ENCODE measurements at places on chromosomes 5 and 9. TPM values are rescaled to one million over a fixed set of nuclear protein-coding genes. Genes with fewer than 3 reads are reported as not detected.

GRCh38 chr5:120463991-120464626 is at the start of gene PRR16:
PRR16 (plus strand) TSS chr5:120464300.
- H3K4me1 ChIP-seq, result peaks cover 39% of the 10 kb centered on the region
- peak within 1 kb of the TSS; percentile 85 for H3K4me3 ChIP-seq
- H3K27me3 ChIP-seq, result no peaks in the 10 kb centered on the region

CDH9 gene
- total RNA-seq, result not detected

DNA sequence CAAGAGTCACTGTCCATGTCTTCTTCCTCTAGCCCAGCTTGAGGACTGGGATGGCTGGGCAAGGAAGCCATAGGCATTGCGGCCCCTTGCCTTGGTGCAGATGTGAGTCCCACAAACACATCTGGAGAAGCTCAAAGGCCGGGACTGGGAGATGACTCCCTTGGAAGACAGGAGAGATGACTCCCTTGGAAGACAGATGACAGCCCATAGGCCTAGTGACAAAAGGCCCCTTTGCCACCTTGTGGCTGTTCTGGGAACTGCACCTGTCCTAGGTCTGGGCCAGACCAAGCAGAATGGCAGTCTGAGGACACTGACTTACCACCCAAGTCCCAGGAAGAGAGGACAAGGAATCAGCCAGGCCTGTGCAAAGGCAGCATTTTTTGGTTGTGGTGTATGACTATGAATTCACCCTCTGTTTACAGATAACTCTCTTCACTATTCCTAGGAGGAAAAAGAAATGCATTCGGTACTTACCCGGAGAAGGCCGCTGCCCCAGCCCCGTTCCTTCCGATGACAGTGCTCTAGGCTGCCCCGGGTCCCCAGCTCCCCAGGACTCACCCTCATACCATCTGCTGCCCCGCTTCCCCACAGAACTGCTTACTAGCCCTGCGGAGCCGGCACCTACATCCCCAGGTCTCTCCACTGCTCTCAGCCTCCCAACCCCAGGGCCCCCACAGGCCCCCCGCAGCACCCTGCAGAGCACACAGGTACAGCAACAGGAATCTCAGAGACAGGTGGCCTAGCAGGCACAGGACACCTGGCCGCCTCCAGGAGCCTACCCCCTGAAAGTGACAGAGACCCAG is 30.8 kb downstream of the SKP1 start:
- no peak overlapping the region for H3K27ac ChIP-seq
- peaks cover 13% of the 10 kb centered on the region for H3K4me1 ChIP-seq
- no peak overlapping the region for H3K4me3 ChIP-seq
- DNase-seq, result peak; percentile 88
- H3K36me3 ChIP-seq, result peaks cover 80% of the 10 kb centered on the region
- no peaks in the 10 kb centered on the region for H3K27me3 ChIP-seq

GPR21 gene
- not detected for total RNA-seq

- no peaks in the 10 kb centered on the region for H3K27me3 ChIP-seq
- H3K4me3 ChIP-seq, result no peak overlapping the region
- peak overlapping the region; percentile 67 for H3K27ac ChIP-seq
- DNase-seq, result no peak
- peaks cover 13% of the 10 kb centered on the region for H3K36me3 ChIP-seq
Measured at GRCh38 chr5:103211576-103212561, 46.7 kb upstream of the MACIR start.

- H3K4me3 ChIP-seq, result no peak overlapping the region
- no peaks in the 10 kb centered on the region for H3K27me3 ChIP-seq
- no peaks in the 10 kb centered on the region for H3K36me3 ChIP-seq
- H3K4me1 ChIP-seq, result peaks cover 3% of the 10 kb centered on the region
Measured at GRCh38 chr5:95777441-95777840, 45.1 kb downstream of the GLRX start.

DNA sequence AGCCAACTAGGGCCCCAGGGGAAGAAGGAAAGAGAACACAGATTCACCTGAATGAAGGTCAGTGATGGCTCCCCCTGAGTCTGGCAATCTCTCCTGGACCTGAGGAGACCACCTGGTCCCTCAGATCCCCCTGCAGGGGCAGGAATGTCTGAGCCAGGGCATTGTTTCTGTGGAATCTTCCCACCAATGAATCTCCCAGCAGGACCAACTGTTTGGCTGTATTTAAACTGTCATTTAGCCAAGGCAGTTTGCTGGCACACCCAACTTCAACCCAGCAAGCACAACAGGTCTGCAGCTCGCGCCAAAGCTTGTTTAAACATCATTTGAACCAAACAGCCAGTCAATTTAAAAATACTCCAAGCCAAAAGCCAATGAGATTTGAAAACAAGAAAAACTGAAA is 92.6 kb downstream of the SH3TC2 start:
- peaks cover 12% of the 10 kb centered on the region for H3K36me3 ChIP-seq
- DNase-seq, result peak; percentile 49
- peaks cover 96% of the 10 kb centered on the region for H3K4me1 ChIP-seq
- no peaks in the 10 kb centered on the region for H3K27me3 ChIP-seq
- H3K4me3 ChIP-seq, result peak overlapping the region; percentile 26

PCDHB12 gene
- 2.3 TPM for total RNA-seq

MEGF10 gene
- total RNA-seq, result not detected

DNA sequence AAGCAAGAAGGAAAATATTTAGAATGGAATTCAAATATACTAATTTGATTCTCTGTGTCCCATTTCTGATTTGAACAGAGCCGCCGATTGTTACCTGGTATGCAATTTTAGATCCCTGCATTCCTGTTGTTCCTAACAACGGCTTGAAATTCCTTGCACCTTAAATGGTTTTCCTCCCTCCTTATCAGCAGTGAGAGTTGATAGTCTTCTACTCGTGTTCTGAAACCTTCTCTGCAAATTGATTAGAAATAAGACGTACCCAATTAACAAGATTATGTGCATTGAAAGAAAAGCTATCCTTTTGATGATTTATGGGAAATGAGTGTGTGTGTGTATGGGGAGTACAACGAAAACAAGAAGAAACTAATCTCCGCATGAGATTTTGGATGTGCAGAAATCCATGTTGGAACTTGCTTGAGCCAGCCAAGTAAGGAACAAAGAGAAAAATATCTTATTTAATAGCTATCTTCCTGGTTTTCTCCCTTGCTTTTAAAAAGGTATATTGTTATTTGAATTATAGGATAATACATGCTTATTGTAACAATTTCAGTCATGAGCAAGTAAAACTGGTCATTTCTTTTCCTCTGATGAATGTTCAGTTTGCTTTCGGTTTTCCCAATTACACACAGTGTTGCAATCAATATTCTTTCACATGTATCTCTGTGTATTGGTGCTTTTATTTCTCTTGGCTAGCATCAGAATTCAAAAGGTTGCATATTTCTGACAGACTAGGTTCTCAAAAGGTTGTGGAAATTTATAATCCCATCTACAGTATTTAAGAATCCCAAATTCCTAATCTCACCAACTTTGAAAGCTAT is 211.1 kb upstream of the ACTBL2 start:
- peaks cover 19% of the 10 kb centered on the region for H3K4me1 ChIP-seq
- peak; percentile 67 for DNase-seq
- peak overlapping the region; percentile 68 for H3K4me3 ChIP-seq
- H3K36me3 ChIP-seq, result no peaks in the 10 kb centered on the region
- H3K27ac ChIP-seq, result peak overlapping the region; percentile 58

DNA sequence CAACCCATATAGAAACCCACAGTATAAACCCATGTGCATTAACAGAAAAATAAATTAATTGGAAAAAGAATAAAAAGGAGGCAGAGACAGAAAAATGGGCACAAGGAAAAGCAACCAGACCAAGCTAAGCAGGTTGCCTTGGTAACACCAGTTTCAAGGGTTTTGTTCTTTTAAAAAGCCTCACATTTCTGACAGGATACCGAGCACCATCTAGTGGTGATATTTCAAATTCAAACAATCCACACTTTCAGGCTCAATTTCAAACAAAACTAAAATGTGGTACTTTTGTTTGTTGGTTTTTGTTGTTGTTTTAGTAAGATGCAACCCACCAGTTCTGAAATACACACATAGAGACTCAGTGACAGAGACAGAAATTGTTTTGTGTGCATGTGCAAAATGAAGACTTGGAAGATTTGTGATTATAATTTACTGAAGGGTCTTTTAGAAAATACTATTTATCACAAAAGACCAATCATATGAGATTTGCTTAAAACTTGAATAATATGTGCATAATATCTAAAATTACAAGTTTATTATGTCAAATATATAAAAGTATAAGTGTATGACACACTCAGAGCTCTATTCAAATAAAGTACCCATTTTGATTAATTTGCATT is 318.2 kb downstream of the SLCO4C1 start:
- no peak overlapping the region for H3K4me3 ChIP-seq
- no peaks in the 10 kb centered on the region for H3K36me3 ChIP-seq
- no peaks in the 10 kb centered on the region for H3K4me1 ChIP-seq
- DNase-seq, result peak; percentile 58
- peaks cover 27% of the 10 kb centered on the region for H3K27me3 ChIP-seq
- no peak overlapping the region for H3K27ac ChIP-seq

GRCh38 chr9:86257391-86257790 is 2.1 kb downstream of the C9orf153 start:
- no peaks in the 10 kb centered on the region for H3K36me3 ChIP-seq
- no peak overlapping the region for H3K27ac ChIP-seq
- H3K27me3 ChIP-seq, result no peaks in the 10 kb centered on the region

FST gene
- total RNA-seq, result 6.2 TPM

SHISAL2B gene
- total RNA-seq, result not detected

DNA sequence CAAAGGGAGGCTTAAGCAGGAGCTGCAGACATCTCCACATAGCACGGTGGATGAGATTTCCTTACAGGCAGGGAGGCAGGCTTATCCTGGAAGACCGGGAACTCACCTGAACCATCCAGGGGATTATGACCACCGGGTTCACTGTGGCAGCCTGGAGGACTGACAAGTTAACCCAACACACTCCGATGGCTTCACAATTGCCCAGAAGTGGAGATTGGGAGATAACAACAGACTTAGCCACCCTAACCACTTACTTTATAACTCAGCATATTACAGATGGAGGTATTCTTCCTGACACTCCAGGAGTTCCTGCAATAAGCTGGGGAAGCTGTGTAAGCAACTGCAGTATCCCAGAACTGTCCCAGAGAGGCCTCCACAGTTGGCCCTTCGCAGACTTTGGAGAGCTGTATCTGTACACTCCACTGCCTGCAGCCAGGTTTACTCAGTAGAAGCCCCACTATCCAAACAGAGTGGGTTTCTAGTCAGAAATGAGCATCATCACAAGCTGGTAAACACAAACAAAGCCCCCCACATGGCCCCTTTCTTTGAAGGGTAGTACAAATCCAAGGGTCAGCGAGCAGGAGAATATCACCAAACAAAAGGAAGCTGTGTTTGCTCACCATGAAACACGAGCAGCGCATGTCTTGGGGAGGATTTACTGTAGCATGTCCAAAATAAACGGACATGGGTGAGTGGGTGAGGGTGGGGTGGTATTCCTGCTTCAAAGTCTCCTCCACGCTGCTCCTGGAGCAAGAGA is 462.2 kb downstream of the RASEF start:
- no peaks in the 10 kb centered on the region for H3K4me1 ChIP-seq
- no peak overlapping the region for H3K27ac ChIP-seq
- H3K4me3 ChIP-seq, result no peak overlapping the region
- DNase-seq, result no peak

- no peak overlapping the region for H3K27ac ChIP-seq
- peaks cover 7% of the 10 kb centered on the region for H3K4me1 ChIP-seq
- H3K36me3 ChIP-seq, result no peaks in the 10 kb centered on the region
- DNase-seq, result no peak
- H3K4me3 ChIP-seq, result no peak overlapping the region
Measured at GRCh38 chr5:1009359-1010180, 968 bp downstream of the NKD2 start.

ADRB2 gene
- 6.9 TPM for total RNA-seq

IL17B gene
- not detected for total RNA-seq

- no peak overlapping the region for H3K4me3 ChIP-seq
- H3K27ac ChIP-seq, result no peak overlapping the region
- no peak for DNase-seq
- H3K4me1 ChIP-seq, result no peaks in the 10 kb centered on the region
- H3K27me3 ChIP-seq, result no peaks in the 10 kb centered on the region
Measured at GRCh38 chr5:2864515-2865105, 113.1 kb upstream of the IRX2 start.

S1PR3 gene
- total RNA-seq, result 2.7 TPM

DNA sequence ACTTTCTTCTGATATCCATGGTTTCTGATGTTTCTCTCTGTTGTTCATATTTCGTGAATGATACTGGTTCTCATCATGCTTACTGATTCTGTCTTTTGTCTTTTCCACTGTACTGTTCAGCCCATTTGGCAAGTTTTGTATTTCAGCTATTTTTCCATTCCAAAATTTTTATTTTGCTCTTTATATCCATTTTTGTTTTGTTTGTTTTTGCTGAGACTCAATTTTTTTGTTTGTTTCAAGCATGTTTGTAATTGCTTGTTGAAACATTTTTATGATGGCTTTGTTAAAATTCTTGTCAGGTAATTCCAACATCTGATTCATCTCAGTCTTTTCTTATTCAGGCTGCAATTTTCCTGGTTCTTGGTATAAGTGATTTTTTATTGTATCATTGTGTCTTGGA is 64.0 kb downstream of the ERCC6L2 start:
- no peaks in the 10 kb centered on the region for H3K27me3 ChIP-seq
- DNase-seq, result no peak
- peaks cover 33% of the 10 kb centered on the region for H3K36me3 ChIP-seq
- no peak overlapping the region for H3K27ac ChIP-seq

GRCh38 chr5:150340614-150341255 is 16.8 kb upstream of the TCOF1 start:
- no peak overlapping the region for H3K4me3 ChIP-seq
- no peaks in the 10 kb centered on the region for H3K4me1 ChIP-seq
- no peak for DNase-seq
- H3K27me3 ChIP-seq, result no peaks in the 10 kb centered on the region

DNA sequence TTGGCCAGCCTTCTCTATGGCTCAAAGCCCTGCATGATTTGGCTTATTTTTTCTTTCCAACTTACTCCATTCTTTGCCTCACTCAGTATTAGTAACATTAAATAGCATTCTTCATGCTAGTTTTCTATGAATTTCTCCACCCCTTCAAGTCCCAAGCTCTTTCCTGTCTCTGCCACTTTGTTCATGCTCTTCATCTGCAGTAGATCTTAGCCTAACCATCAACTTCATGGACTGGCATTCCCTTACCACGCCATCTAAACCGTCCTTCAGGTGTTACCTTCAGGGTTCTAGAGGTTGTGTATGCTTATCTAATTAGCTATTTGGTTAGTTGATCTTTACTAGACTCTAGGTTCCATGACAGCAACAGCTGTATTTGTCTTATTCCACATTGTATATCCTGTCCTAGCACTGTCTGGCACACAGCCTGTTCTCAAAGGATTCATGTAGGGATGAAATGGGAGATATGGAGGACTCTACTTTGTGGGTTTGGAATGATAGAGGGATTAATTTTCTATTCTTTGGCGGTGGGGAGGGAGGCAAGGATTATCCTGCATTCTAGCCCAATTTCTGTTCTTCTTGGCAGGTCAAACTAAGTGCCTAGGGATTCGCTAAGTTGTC is 26.4 kb downstream of the TMEM167A start:
- no peaks in the 10 kb centered on the region for H3K27me3 ChIP-seq
- H3K36me3 ChIP-seq, result peaks cover 25% of the 10 kb centered on the region
- H3K4me3 ChIP-seq, result no peak overlapping the region
- no peak overlapping the region for H3K27ac ChIP-seq
